ENCODE measurements at places on chromosomes 2 and 18.

GRCh38 chr2:200575957-200576356, 9.9 kb upstream of the AOX1 start:
- DNase-seq: peak; percentile 18

DNA sequence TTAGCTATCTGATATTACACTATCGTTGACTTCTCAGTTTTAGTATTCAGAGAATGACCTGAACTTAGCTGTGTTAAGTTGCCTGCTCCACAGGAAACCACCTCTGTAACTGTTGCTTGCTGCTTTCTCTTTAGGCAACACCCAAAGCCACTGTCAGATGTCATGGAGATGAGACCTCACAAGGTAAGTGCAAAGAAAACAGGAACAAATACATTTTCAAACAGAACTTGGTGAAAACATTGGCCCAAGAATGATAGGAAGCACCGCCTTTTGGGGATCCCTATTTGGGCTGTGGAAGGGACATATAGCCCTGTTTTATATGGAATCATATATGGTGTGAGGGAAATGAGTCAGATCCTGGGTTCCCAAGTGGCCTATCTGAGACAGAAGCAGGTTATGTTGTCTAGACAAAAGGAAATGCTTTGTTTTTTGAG, 143.4 kb downstream of the UBE2E3 start:
- peak; percentile 81 for DNase-seq

- no peak for DNase-seq
These were observed 84.5 kb upstream of the TANK start for GRCh38 chr2:161075701-161076100.

DNA sequence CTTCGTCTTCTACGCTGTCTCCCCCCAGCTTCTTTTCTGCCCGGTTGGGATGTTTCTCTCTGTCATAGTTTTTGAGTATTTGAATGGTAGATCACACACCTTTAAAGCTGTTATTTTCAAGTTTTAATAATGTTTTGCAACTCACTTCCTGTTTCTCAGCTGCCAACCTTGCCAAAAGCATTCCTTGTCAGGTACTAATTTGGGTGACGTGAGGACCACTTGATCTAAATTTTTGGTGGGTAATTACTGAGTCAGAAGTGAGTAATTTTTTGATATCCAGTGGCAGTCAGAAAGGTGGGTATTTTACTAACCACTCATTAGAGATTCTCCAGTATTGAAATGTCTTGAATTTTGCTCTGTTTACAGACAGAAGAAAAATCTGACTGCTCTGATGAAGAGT, 852.4 kb upstream of the FANCL start:
- DNase-seq: no peak

DNA sequence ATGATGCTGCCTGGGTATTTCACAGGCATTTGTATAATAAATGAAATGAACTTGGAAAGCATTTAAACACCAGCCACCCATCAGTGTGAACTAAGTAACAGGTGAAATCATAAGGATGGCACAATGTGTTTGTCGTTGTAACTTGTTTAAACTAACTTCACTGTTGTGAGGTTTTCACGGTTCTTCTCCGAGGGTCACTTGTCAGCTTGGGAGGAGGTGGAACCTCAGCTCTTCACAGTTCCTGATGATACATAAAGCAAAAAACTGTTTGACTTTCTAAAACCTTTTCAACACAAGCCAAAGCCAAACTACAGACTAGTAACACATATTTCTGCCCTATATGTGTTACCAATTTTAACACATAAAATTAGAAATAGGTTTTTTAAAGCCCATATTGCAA, 13.1 kb downstream of the TMEM18 start:
- DNase-seq: no peak

- no peak for DNase-seq
These were observed 536 bp downstream of the VPS54 start for GRCh38 chr2:64018701-64019082.
